Ovary (tissue), 10 donors: ENCODE measurements at places on chromosomes 3 and 15. TPM values are rescaled to one million over a fixed set of nuclear protein-coding genes. Genes with fewer than 3 reads are reported as not detected.

The IL20RB gene
- polyA plus RNA-seq: 0.82 TPM

The ATP6V1A gene
- 9.3 TPM for polyA plus RNA-seq

The PRICKLE2 gene
- polyA plus RNA-seq: 18.2 TPM

The THSD4 gene
- polyA plus RNA-seq: 3.6 TPM

The CORO2B gene
- 12.4 TPM for polyA plus RNA-seq

The MCF2L2 gene
- 0.39 TPM for polyA plus RNA-seq

The OR5H15 gene
- polyA plus RNA-seq: not detected

The TM6SF1 gene
- polyA plus RNA-seq: 4.9 TPM

The PARL gene
- 55.6 TPM for polyA plus RNA-seq

The MB21D2 gene
- polyA plus RNA-seq: 5.2 TPM

The GOLGA6D gene
- 0.02 TPM for polyA plus RNA-seq

The FETUB gene
- polyA plus RNA-seq: not detected

The CNTN4 gene
- 6.6 TPM for polyA plus RNA-seq

The ZNF717 gene
- polyA plus RNA-seq: 10.9 TPM

The ALDH1A3 gene
- polyA plus RNA-seq: 9.9 TPM

The RETNLB gene
- not detected for polyA plus RNA-seq

The P2RY12 gene
- 1.3 TPM for polyA plus RNA-seq

The DPPA2 gene
- not detected for polyA plus RNA-seq

The KNG1 gene
- not detected for polyA plus RNA-seq

The TYRO3 gene
- polyA plus RNA-seq: 78.7 TPM

The GRM7 gene
- polyA plus RNA-seq: 0.85 TPM

The ANKDD1A gene
- polyA plus RNA-seq: 10.0 TPM

The TRIM59 gene
- polyA plus RNA-seq: 1.4 TPM

The GPR149 gene
- polyA plus RNA-seq: not detected

The CNTN3 gene
- polyA plus RNA-seq: 1.3 TPM

The OR5K3 gene
- not detected for polyA plus RNA-seq

The GPR27 gene
- 9.2 TPM for polyA plus RNA-seq

The BCL2A1 gene
- 2.0 TPM for polyA plus RNA-seq

The MANF gene
- 35.0 TPM for polyA plus RNA-seq

The ISLR gene
- 150 TPM for polyA plus RNA-seq

The LNP1 gene
- polyA plus RNA-seq: 2.4 TPM

The FBXO40 gene
- polyA plus RNA-seq: 0.63 TPM

The DYNLT2B gene
- polyA plus RNA-seq: 16.4 TPM

The UCN2 gene
- not detected for polyA plus RNA-seq

The ATP8B4 gene
- 8.7 TPM for polyA plus RNA-seq

The TNK2 gene
- 2.4 TPM for polyA plus RNA-seq

The GOLGA8S gene
- 0.11 TPM for polyA plus RNA-seq

The COL7A1 gene
- 18.4 TPM for polyA plus RNA-seq

The SEMA5B gene
- 1.3 TPM for polyA plus RNA-seq

The PARP14 gene
- polyA plus RNA-seq: 23.2 TPM

The CCDC174 gene
- 23.6 TPM for polyA plus RNA-seq

The SLC35A5 gene
- polyA plus RNA-seq: 21.8 TPM

The EPHA3 gene
- polyA plus RNA-seq: 4.2 TPM

The ONECUT1 gene
- polyA plus RNA-seq: not detected
